ENCODE measurements at places on chromosomes 1 and 21.

GRCh38 chr1:213986020-213986924 is 1.5 kb upstream of the PROX1 start:
- peak; percentile 42 for DNase-seq

DNA sequence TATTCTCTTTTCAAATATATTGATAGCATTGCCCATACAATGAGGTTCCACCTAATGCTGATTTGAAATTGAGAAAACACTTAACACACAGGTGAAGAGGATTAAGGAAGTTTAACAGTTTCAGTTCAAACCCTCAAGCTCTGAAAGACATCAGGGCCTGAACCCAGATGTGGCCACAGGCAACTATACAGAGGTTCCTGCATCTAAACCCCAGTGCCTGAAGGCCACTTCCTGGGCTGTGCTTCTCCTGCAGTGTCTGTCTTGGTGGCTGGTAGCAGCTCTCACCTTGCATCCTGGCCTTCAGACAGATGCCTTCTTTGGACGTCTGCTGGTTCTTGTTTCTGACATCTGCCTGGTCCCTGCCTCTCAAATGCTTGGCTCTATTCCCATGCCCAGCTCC is 25.1 kb upstream of the NGF start:
- DNase-seq: no peak

DNA sequence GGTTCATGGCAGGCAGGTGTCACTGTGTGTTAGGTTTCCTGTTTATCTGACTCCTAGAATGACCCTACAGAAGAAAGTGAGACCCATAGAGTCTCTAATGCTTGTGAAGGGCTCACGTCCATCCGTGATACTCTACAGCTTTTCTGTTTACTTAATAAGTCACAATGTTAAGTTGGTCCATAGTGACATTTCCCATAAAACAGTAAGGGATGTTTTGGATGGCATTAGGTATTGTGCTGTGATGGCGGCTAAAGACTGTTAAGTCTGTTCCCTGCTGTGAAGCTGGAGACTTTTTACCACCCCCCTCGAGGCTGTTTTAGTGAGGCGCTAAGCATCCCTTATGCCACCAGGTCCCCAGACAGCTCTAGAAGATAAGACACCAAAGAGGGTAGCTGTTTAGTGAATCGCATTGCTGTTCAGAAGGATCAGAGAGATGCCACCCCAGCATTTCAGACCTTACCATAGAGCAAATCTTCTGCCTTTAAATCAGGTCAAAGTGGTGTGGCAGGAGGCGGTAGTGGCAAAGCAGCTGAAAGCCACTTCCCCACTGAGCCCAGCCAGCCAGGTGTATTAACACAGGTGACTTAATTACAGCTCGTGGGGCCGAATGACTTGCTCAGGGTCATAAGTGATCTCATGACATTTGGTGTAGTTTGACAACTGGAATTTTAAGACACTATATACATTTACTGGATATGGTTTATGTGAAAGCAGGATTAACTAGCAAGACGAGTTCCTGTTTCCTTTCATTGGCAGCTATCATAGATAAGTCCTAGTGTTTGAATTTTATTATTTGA is 25.0 kb downstream of the SLC37A1 start:
- DNase-seq: peak; percentile 58

GRCh38 chr21:15058854-15059263 is 5.9 kb downstream of the NRIP1 start:
- DNase-seq: no peak

DNA sequence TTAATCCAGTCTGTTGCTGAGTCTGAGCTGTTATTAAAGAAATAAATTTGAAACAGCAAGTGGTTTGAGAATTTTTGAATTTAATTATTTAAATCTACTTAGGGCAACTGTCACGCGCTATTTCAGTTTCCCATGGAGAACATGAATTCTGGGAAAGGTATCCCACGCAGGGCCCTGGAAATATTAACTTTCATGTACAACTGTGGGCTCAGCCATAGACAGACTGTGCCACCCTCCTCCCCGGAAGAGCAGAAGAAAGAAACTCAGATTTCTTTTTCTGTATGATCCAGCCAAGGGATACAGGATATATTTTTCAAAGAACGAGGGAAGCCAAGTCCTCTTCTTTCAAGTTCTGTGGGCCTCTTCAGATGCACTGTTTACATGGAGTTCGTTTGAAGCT is 172.6 kb upstream of the LMO4 start:
- DNase-seq: no peak

GRCh38 chr1:200977071-200977754 is 46.3 kb downstream of the KIF21B start:
- no peak for DNase-seq

GRCh38 chr1:237864338-237865244 is 26.1 kb downstream of the ZP4 start:
- DNase-seq: peak; percentile 69

DNA sequence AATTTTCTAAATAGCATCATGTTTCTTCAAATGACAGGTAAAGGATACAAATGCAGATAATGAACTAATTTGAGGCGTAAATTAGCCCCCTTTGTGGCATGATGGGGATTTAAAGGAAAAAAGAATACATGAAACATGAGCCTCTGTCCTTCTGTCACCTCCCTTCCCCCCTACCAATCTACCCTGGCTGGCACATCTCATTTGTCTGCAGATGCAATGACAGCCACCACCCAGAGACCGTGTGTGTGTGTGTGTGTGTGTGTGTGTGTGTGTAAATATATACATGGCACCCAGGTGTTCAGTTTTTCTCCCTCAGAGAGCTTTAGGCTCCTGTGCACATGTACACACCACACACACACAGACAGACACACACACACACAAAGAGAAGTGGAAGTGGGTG is 451.1 kb downstream of the RWDD3 start:
- DNase-seq: peak; percentile 37

All from NCI-H774 (cell line).